IMR-90 (cell line): ENCODE measurements at places on chromosomes 5 and 9.
A peak's percentile ranks its signal among the peaks of the same experiment; 100 is the strongest.

DNA sequence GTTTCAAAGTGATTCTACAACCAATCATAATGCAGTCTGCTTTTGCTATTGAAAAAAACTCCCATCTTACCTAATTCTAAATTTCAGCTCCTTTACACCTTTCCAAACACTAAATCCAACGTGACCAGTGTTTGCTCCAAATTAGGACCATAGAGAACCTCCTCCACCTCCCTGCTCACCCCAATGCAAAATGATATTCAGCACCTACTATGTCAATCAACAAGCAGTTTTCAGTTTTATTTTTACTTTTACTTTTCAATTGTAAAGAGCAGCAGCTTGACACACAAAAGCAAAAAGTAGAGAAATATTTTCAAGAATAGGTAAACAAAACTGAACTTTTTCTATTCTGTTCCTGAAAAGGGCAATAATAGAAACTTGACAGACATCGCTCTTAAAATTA is 3.4 kb downstream of the FAM13B start:
- H3K27ac ChIP-seq: no peak overlapping the region
- H3K4me1 ChIP-seq: peaks cover 4% of the 10 kb centered on the region
- H3K36me3 ChIP-seq: peaks cover 1% of the 10 kb centered on the region; the same call in 1 of the 2 replicates

- H3K36me3 ChIP-seq: peaks cover 20% of the 10 kb centered on the region
- H3K4me3 ChIP-seq: no peak overlapping the region
- DNase-seq: no peak
- H3K27ac ChIP-seq: no peak overlapping the region
- H3K4me1 ChIP-seq: peaks cover 4% of the 10 kb centered on the region
- H3K27me3 ChIP-seq: no peaks in the 10 kb centered on the region
Measured at GRCh38 chr9:32978051-32978450, 23.4 kb downstream of the APTX start.

DNA sequence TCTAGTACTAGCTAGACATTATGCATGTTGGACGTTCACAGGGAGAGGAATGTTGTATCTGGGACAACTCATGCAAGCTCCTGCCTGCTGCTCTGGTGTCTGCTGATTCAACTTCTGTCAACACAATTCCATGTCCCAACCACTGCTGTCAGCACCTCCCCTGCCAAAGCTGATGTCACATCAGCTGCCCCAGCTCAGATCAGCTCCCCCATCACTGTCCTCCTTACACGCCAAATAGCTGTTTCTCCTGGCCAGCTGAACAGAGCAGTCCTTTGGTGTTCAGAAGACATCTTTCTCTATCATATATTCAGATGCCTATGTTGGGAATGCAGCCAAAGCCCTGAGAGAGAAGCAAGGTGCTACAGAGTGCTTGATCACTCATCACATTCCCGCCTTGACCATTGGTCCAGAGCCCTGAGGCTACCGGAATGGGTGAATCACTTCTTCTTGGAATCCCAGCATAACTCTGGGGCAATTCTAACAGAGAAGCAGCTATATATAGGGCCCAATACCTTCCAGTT is 223.3 kb downstream of the SEC61B start:
- peak overlapping the region; percentile 27; the same call in 1 of the 2 replicates for H3K27ac ChIP-seq
- H3K4me3 ChIP-seq: no peak overlapping the region
- no peaks in the 10 kb centered on the region for H3K27me3 ChIP-seq
- peaks cover 9% of the 10 kb centered on the region for H3K4me1 ChIP-seq
- H3K36me3 ChIP-seq: no peaks in the 10 kb centered on the region

DNA sequence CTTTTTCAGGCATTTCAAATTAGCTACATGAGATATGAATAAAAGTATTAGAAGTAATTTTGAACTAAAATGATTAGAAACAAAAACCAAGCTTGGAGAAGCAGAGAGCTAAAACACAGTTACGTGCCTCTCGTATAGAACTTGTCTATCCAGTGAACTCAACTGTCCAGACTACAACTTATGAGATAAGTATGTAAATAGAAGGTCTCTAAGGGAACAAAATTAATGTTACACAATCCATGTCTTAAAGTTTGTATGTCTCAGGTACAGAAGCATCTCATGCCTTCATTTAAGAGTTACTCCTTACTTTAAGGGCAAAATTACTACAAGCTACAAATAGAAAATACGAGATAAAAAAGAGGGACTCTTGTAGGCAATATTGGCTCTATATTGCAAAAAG is 316.8 kb downstream of the CETN3 start:
- no peaks in the 10 kb centered on the region for H3K4me1 ChIP-seq
- no peak for DNase-seq
- no peak overlapping the region for H3K4me3 ChIP-seq
- no peaks in the 10 kb centered on the region for H3K36me3 ChIP-seq

DNA sequence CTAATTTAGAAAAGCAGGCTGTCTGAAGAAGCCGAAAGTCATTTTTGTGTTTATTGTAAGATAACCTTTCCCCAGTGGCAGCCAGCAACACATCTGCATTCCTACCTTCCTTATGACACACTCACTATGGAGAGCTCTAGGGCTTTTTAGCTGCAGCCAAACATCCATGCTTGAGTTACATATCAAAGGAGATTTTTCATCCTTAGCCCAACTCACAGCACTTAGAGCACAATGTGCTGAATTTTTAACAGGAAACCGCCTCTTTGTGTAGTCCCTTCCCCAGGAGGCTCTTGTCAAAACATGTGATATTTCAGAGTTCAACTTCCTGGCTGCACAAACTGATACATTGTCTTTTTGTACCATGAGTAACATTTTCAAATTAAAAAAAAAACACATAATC is 379.2 kb downstream of the CTNND2 start:
- no peak overlapping the region for H3K4me3 ChIP-seq
- H3K27me3 ChIP-seq: no peaks in the 10 kb centered on the region
- DNase-seq: no peak

DNA sequence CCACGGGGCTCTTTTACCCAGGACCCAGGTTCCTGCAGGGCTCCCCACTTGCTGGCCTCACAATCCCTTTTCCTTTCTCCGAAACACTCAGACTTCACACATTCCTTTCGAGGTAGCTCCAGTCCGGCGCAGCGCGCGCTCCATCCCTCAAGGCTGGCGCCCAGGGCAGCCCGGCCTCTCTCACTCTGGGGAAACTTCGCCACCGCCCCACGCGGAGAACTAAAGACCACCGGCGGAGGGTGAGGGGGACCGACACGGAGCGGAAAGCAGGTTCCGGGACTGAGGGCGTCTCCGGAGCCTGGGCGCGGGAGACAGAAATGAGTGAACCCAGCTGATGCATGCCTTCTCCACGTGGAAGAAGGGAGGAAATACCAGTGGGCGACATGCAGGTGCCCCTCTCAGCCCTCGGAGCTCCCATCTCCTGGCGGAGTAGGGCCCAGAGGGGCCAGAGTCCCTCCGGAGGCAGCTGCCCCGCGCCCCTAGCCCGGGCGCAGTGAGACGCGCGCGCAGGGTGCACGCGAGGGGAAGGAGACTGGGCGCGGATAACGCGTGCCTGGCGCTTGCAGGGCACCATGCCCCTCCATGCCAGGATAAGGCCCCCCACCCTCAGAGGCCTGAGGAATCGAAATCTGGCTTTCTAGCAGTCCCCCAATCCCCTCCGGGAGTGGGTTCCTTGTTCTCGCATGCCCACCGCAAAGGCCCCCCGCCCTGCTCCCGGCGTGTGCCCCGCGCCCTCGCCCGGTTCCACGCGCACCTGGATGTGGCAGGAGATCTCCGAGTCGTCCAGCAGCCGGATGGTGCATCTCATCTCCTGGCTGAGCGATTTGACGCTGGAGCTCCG is 650 bp downstream of the FRMD3 start:
- peak overlapping the region; percentile 45 for H3K4me3 ChIP-seq
- DNase-seq: no peak
- no peak overlapping the region for H3K27ac ChIP-seq
- H3K36me3 ChIP-seq: no peaks in the 10 kb centered on the region
- peaks cover 16% of the 10 kb centered on the region for H3K27me3 ChIP-seq

- DNase-seq: no peak
- no peak overlapping the region for H3K4me3 ChIP-seq
- no peaks in the 10 kb centered on the region for H3K36me3 ChIP-seq
Measured at GRCh38 chr9:29717631-29718030, 2144.3 kb upstream of the C9orf72 start.

DNA sequence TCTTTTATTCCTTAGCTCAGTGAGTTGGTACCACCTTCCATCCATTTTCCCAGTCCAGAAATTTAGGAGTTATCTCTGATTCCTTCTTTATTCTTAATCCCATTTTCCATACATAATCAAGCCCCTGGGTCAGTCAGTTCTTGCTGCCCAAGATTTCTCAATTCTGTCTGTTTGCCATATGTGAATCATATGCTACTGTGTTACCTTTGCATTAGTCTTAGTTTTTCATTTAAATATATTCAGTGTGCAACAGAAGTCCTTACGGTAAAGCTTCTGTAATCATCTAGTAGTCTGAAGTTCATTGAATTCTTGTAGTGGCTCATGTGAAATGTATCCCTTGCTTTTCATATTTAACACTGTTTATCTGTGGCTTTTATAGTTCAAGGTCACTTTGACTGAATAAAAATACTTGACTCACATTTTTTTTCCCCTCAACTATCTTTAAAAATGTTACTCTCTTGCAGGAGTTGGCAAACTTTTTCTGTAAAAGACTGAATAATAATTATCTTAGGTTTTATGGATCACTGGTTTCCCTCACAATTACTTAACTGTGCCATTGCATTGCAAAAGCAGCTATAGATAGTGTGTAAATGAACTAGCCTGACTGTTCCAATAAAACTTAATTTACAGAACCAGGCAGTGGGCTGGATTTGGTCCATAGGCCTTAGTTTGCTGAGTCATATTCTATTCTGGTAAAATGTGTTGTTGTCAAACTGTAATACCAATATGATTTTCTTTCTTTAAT is 6.9 kb downstream of the KIAA1958 start:
- no peak for DNase-seq
- H3K27me3 ChIP-seq: no peaks in the 10 kb centered on the region

DNA sequence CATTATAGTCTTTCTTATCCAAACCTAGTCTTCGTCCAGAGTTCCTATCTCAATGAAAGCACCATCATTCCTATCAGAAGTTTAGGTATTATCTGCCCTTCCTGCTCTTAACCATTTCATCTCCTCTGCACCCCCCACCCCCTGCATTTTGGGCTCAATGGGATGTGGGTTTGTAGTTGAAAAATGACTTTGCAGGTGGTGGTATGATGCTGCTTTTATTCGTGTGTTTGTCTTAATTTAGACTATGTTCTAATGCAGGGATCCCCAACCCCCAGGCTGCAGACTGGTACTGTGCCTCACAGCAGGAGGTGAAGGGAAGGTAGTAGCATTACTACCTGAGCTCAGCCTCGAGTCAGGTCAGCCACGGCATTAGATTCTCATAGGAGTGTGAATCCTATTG is 49.4 kb upstream of the ZNF608 start:
- H3K4me1 ChIP-seq: peaks cover 2% of the 10 kb centered on the region
- H3K36me3 ChIP-seq: no peaks in the 10 kb centered on the region
- peaks cover 2% of the 10 kb centered on the region; the same call in 1 of the 2 replicates for H3K27me3 ChIP-seq
- no peak overlapping the region for H3K4me3 ChIP-seq
